ENCODE measurements at places on chromosomes 4 and X. TPM values are rescaled to one million over a fixed set of nuclear protein-coding genes. Genes with fewer than 3 reads are reported as not detected.
A peak's percentile ranks its signal among the peaks of the same experiment; 100 is the strongest.

DNA sequence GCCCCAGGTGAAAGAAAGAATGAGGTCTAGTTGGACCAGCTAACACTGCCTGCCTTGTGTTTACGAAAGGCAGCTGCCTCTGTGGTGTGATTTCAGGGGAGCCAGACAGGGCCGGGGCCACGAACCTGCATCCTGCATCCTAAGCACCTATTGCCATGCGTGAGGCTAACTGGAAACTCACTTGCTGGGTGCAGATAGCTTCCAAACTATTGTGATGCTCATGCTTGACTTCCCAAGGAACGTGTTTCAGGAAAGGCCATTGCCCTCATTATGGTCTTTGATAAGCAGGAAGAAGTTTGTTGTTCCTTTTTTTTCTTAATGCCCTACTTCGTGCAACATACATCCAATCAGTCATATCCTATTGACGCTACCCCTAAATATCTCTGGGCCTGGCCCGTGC is 2.3 kb upstream of the IRF2 start:
- no peak for DNase-seq

DNA sequence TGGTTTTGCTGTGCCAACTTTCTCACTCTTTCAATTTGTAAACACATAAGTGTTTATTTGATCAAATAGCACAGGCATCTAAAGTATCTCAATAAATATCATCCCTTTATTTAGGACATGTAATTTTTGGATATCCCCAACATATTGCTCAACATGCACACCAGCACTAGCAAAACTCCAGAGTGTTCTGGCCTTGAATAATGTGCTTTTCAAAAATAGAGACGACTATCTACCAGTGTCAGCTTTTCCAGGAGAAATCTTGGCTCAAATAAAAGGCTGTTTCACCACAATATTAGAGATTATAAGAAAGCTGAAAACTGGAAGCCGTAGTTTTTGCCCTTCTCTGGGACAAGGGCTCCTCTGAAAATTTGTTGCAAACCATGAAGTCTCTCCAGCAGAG is 67.0 kb downstream of the MAOB start:
- DNase-seq: no peak

GRCh38 chrX:10190367-10190766 is 33.6 kb downstream of the CLCN4 start:
- peak; percentile 48 for DNase-seq

GRCh38 chrX:107542500-107542899 is 85.8 kb upstream of the PRPS1 start:
- peak; percentile 15 for DNase-seq

- no peak for DNase-seq
These were observed 330.9 kb upstream of the PPP1R2C start for GRCh38 chrX:43108828-43109227.

DNA sequence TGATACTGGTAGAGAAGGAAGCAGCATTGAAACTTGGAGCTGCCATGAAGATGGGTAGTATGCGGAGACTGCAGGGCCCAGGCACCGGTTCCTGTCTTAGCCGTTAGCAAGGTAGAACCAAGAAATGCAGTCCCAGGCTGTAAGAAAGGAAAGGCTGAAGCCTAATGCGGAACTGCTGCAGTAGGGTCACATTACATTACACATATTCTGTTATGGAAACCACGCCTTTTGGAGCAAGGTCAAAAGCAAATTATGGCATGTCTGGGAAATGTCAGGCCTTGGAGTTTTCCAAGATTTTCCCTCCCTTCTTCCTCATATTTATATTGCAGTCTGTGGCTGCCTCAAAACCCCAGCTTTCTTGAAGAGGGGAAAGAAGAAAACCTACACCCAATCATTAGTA is 204.8 kb upstream of the RASGEF1B start:
- DNase-seq: no peak

GRCh38 chr4:522438-522837 is 23.4 kb downstream of the PIGG start:
- DNase-seq: no peak

DNA sequence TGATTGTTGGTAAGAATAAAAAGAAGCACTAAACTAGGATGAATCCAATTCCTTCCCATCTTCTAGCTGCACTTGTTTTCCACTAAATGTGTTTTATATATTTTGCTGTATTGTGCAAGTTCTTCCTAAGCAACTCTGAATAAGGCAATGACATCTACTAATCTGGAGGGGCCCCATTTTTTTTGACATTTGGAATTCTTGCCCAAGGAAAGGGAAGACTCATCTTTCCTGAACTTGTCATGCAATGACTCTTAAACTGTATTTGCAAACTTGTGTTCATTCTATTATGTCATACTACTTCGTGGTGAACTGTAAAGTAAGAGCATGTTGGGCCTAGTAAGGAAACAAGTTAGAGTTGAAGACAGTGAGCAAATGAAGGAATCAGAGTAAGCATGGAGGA is 45.9 kb downstream of the FREM3 start:
- DNase-seq: no peak

- no peak for DNase-seq
These were observed 1.2 kb upstream of the SHOX start for GRCh38 chrX:629230-630006.

DNA sequence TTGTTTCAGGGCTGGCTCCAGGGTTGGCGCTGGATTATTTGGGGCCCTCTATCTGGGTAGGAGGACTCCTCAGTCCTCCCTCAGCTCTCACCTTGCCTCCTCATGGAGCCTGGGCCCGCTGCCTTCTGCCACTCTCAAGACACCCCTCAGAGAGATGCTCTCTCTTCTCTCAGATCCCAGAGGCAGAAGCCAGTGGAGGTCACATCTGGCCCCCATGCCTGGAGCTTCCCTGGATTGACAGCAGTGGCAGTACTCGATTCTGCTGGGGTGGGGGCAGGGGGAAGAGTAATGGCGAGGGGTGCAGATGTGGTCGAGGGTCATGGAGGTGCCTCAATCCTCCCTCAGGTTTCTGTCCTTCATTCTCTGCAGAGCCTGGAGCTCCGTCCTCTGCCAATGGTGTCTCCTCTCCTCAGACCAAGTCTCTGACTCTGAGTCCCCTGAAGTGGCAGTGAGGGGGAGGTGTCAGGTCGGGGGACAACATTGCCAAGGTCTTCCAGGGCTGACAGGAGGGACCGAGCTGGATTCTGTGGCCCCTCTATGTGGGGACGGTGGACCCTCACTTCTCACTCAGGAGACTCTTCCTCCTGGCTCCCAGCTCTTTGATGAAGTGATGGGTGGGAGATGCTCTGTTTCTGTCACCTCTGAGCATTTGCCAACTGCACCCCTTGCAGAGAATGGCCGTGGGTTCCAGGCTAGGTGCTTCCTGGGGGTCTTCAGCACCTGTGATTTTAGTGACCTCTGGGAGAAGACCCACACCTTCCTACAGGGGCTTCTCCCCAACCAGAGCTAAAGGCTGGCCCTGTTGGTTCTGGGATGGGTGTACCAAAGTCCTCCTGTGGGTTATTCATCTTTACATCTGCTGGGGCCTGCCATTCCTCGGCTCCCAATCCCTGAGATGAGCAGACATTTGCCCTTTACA is 10.9 kb upstream of the HSFX1 start:
- no peak for DNase-seq

DNA sequence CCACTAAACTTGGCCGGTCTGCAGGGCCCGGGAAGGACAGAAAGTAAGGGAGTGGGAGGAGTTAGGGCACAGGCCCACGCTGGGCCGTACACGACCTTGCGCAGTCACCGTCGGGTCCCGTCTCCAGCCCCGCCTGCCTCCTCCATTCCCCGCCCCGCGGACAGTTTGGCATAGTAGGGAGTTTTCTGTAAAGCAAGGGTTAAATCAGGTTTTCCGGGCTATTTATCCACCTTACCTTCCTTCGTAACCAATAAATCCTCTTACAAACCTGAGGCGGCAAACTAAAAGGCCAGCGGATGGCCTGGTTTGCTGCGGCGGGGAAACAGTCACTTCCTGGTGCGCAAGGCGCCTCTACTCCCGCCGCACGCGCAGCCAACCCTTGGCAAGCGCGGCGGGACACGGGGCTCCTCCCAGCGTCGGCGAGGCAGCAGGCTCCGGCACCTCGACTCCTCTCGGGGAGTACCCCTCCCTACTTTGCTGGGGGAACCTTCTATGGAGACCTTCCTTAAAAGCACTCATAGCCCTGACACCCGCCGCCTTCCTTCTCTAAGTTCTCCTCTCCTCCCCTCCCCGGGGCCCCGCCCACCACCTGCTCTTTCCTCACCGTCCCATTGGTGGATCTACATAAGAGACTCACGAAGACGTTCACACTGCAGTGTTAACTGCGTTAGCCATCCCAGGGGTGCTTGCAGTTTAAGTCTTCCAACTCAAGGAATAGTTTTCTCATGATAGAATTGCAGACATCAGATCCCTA is at the start of gene TRMT2B:
Gene TRMT2B, minus strand, starts transcription at position 563 of the 754 bp plus-strand sequence. CDS start 9,822 bp downstream, outside the sequence.
- DNase-seq: peak; percentile 63

- no peak for DNase-seq
These were observed 108.3 kb upstream of the TAPT1 start for GRCh38 chr4:16334601-16335000.

DNA sequence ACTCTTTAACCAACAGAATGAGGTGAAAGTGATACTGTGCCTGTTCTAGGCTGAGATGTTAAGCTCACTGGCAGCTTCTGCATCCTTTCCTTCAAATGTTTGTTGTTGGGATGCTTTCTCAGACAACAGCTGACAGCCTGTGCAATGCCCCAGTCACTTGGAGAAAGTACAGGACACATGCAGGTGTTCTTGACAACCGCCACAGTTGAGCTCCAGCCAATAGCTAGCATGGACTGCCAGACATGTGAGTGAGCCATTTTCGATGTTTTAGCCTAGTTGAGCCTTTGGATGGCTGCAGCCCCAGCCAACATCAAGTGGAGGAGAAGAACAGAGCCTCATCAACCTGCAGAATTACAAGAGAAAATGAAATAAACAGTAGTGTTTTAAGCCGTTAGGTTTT is 94.1 kb upstream of the PPP3CA start:
- no peak for DNase-seq

GRCh38 chrX:6813836-6814370 is 279.0 kb upstream of the VCX3A start:
- DNase-seq: no peak

DNA sequence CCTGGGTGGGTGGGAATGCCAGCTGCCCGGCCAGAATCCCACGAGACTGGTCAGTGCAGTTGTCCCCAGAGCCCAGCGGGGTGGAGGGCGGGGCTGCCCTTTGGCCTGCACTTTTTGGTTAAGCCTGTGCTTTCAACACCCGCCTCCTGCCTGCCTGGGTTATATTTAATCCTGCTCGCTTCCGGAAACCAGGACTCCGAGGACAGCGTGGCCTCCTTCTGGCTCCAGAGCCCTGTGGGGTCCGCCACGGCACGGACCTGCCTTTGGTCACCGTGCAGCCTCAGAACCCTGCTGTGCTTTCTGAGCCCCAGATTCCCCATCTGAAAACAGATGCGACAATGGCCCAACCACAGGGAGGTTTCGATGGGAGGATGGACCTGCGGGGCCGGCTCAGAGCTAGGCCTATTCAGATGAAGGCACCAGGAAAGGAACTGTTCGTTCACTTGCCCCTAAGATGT is 29.4 kb upstream of the KIAA0232 start:
- DNase-seq: no peak

DNA sequence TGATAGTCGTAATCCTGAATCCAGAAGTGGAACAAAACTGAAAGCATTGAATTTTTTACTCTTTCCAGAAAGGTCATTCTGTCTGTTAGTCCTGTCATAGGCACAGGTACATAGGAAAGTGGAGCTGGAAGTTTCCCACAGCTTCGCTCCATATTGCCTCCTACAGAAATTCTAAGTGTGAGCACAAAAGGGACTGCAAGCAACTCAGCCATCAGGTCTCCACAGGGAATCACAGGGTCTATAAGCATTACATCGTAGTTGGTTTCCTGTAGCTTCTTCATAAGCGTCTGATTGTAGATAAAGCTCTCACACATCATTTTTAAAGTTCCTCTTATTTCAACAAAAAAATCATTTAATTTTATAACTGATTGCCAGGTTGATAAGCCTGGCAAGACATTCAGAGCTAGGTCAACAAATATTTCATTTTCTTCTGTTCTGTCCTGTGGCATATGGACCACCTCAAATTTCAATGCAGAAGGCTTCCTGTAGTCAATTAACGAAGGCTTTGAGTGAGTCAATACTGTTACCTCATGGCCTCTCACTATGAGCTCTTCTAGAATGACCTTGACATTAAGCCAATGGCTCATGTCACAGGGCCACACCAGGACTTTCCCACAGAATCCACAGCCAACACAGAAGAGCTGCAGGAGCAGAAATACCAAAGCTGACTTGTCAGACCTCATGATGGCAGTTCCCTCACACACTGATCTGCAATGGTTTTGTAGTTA is at the start of gene UGT2A3:
Gene UGT2A3, minus strand, starts transcription at position 727 of the 728 bp plus-strand sequence. Its CDS starts 44 bp downstream, at position 683.
- DNase-seq: no peak

GRCh38 chr4:108247387-108248049 is 78.8 kb upstream of the LEF1 start:
- DNase-seq: peak; percentile 50

- DNase-seq: peak; percentile 6
These were observed 108.0 kb downstream of the ZNF330 start for GRCh38 chr4:141328560-141329173.

DNA sequence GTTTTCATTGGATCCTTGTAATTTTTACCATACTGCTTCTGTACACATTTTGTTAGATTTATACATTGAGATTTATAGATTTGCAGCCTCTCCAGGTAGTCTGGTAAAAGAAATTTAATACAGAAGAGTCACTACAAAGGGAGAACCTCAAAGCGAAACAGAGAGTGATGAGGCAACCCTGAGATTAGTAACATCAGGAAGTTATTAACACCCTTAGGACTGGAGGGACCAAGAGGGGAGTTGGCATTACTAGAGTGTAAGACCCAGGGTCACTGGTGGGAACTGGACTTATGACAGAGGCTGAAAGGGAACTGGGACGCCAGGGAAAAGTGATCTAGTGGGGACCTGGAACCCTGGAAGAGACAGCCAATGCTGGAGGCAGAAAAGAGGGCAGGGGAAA is 20.6 kb upstream of the MAML3 start:
- DNase-seq: peak; percentile 22

XKRX gene
- total RNA-seq: 1.9 TPM

DCUN1D4 gene
- 34.7 TPM for total RNA-seq

FAM47E gene
- total RNA-seq: 0.26 TPM

ZXDA gene
- 7.7 TPM for total RNA-seq

COL4A6 gene
- 21.1 TPM for total RNA-seq

SERTM2 gene
- total RNA-seq: under 0.01 TPM
